Activated effector memory CD4-positive, alpha-beta T cell treated with Interleukin-2 at 50 U/mL for 16 hours (primary cell): ENCODE measurements at places on chromosomes 2 and 18.

DNA sequence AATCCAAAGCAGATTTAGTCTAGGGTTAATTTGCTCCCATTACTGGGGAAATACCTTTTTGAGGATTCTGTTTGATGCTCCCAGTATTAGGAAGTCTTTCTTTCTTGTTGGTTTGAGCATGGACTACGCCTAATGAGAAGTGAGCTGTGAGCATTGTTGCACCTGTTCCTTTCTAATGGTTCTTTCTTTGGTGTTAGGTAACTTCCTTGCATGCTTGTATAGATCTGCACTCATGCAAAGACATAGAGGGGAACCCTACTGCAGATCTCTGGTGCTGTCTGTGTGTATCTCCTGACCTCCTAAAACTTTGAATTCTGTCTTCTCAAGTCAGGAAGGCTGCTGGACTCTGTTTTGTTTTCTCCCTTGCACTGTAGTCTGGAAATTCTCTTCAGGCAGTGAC, 12.8 kb upstream of the TDRD15 start:
- DNase-seq: no peak

- DNase-seq: peak; percentile 54
Observed at GRCh38 chr2:44955593-44956392, 14.3 kb downstream of the SIX3 start.

- peak; percentile 27 for DNase-seq
Observed at GRCh38 chr18:48540251-48541025, 1.6 kb downstream of the CTIF start.

- no peak for DNase-seq
Observed at GRCh38 chr2:48508461-48509124, 21.4 kb upstream of the STON1 start.

GRCh38 chr2:114046373-114046772, 156.5 kb downstream of the ACTR3 start:
- DNase-seq: no peak

DNA sequence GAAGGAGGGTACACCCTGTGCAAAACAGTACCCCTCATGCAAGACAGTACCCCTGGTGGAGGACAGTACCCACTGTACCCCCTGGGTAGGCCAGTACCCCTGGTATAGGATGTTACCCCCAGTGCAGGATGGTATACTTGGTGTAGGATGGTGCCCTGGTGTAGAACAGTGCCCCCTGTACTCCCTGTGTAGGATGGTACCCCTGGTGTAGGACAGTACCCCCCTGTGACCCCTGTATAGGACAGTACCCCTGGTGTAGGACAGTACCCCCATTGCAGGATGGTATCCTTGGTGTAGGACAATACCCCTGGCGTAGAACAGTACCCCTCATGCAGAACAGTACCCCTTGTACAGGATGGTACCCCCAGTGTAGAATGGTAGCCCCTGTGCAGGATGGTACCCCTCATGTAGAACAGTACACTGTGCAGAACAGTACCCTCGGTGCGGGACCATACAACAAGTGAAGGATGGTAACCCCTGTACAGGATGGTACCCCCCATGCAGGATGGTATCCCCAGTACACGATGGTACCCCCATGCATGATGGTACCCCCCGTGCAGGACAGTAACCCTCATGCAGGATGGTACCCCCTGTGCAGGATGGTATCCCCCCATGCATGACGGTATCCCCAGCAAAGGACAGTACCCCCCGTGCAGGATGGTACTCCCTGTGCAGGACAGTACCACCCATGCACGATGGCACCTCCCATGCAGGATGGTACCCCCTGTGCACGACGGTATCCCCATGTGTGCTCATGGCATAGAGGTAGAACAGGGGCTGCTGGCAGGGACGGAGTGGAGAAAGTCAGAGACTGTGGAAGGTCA, 248.0 kb downstream of the DCDC2C start:
- DNase-seq: no peak

- no peak for DNase-seq
Observed at GRCh38 chr2:238187618-238188548, 15.6 kb downstream of the ILKAP start.

DNA sequence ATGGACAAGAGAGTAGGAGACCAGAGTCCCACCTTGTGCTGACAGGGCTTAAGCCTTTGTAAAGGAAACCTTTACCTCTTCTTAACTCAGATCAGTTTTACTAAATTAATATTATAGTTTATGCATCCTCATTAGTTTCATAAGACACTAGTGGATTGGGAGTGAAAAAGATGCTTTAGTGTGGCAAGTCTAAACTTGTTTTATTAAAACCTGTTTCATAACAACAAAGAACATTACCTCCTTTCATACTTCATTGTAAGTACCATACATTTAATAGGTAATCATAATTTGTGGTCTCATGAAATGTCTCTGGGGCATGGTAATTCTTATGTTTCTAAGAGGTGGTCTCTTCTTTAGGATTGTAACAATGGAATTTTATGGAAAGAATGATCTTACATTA, 63.4 kb downstream of the PIKFYVE start:
- no peak for DNase-seq

DNA sequence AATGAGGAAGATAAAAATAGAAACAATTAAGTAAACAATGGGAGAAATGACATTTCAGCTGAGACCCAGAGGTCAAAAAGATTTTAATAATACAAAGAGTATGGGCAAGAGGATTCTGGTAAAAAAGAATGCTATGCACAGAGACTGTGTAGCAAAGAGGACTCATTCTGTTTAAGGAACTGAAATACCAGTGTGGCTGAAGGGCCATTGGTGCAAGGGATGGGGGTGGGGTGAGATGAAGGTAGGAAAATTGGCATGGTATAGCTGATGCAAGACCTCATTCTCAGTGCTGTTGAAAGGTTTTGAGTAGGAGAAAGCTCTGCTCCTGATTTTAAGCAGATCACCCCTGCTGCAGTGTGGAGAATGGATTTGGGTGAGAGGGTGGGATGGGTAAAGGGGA, 10.8 kb downstream of the GALNT1 start:
- no peak for DNase-seq

DNA sequence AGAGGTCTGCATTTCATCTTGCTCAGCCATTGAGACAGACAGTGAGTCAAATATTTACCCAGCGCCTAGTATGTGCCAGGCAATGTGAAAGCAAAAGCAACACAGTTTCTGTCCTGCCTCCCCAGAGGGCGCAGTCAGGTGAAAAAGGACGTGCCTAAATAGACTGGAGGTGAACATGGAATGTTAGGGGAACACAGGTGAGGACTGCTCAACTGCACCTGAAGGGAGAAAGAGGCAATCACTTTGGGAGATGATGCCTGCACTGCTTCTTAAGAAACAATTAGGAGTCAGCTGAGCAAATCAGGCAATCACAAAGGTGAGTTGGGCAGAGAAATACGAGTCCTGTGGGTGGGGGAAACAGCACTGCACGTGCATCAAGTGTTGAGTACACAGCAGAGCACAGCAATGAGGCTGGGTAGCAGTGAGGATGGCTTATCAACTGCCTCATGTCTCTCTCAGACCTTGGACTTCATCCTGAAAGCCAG, 218.3 kb upstream of the SMAD7 start:
- DNase-seq: peak; percentile 10

DNA sequence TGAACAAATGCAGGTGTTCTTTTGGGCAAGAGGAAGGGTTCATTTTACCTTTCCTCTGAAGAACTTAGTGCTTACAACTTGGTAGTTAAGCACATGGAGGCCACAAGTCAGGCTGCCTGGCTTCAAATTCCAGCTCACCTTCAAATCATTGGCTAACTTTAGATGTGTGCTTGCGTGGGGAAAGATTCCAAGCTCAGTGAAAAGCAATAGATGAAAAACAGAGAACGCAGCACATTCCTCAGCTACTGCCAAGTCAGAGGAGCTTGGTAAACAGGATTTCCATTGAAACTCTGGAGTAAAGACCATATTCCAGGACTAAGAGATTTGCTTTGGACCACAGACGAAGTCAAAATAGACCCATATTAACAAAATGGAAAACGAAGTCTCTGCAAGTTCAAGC, 96.3 kb upstream of the ASB18 start:
- DNase-seq: no peak

GRCh38 chr2:237900891-237901831, 41.7 kb downstream of the RAMP1 start:
- DNase-seq: no peak

DNA sequence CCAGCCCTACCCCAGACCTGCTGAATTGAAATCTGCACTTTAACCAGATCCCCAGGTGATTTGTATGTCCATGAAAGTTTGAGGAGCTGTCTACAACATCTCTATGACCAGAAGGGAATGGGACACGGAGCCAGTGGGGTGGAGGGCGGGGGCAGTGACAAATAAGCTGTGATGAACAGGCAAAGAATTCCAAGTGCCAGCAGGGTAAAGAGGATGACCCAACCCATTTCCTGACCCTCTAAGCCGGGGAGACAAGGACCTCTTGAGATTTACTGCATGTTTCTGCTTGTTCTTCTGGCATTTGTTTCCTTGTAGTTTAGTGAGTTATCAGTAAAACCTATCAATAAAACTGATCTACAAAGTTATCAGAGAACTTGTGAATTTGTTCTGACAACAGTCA, 8.7 kb downstream of the TET3 start:
- no peak for DNase-seq

- no peak for DNase-seq
Observed at GRCh38 chr2:124704071-124704925, 679.2 kb downstream of the CNTNAP5 start.

DNA sequence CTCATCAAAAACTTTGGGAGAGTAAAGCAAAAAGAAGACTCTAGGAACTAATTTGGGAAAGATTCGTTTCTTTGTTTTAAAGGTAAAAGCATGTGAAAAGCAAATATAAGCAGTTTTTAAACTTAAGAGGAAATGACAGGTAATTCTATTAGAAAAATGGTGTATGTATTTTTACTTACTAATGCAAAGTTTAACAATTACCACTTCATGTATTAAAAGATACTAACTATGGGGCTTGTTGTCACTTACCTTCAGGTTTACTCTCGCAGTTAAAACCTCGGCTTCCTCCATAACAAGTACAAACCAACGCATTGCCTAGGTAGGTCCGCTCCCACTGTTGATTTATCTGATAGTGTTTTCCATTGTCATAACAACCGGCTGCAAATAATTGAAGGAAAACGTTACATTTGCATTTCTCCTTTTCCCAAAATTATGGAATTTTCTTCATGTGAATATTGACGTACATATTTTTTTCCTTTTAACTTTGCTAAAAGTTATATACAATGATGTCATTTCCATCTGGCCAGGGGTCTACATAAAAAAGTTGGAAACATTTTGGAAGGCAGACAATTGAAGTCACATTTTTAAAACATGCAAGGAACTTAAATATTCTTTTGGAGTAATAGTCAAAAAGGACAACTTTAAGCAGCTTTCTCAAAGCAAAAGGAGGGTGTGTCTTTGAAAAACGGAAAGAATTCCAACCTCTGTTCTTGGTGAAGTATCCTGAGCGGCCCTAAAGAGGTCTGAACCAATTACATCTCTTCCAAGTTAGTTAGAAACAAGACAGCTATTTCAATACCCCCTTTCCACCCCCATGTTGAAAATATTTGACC, 1.2 kb downstream of the FN1 start:
- no peak for DNase-seq

DNA sequence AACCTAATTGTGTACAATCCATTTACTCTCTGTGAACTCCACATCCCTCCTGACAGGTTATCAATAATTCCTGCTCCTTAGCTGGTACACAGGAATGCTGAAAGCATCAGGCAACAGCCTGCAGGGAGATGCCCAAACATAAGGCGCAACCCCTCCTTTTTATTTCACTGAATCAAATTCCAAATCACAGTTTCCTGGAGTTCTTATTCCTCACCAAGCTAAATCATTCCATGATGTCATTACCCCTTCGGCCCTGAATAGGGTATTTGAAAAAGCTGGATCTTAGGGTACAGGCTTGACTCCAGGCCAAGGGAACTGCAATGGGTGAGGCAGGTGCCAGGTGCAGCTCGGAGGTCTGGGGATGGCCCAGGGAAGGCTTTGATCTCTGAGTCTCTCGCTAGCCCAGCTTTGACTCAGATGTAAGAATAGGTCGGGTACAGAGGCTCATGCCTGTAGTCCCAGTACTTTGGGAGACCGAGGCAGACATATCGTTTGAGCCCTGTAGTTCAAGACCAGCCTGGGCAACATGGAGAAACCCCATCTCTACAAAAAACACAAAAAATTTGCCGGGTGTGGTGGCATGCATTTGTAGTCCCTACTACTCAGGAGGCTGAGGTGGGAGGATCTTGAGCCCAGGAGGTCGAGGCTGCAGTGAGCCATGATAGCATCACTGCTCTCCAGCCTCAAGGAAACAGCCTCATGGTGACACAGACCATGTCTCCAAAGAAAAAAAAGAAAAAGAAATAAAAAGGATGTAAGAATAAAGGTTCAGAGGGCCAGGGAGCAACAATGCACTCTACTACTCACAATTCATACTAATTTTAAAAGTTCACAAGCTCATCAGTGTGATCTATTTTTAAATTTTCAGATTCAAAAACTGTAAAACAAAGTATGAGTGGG, 6.8 kb downstream of the FHL2 start:
- no peak for DNase-seq

DNA sequence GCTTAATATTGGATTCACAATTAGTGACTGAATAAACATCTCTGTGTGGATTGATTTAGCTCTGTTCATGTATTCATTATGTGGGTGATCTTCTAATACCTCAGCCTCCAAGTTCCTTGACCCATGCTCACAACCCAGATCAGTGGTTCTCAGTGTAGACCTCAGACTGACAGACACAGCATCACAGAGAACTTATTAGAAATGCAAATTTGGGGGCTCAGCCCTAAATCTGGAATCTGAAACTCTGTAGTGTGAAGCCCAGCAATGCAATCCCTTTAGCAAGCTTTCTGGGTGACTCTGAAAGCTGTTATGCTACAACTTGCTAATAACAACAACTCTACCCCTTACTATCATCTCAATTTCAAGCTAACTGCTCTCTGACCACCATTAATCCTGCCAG, 273.1 kb upstream of the FANCL start:
- DNase-seq: no peak

GRCh38 chr18:25831301-25831701, 259.1 kb downstream of the SS18 start:
- DNase-seq: no peak

DNA sequence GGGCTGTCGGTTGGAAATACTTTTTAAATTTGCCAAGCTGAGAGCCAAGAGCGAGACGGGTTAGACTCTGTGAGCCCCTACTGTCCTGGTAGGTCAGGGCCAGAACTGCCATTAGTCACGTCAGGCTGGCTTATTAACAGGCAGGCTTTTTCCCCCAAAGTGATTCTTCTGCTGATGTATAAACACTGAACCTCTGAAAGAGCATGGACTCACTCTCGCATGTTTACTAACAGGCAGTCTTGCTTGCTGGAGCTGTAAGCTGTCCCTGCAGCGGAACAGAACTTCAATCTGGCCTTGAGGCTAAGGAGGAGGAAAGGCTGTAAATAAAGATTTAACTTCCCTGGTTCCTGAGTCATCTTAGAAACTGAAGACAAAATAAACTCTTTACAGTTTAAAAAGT, 288.4 kb downstream of the PIEZO2 start:
- no peak for DNase-seq

GRCh38 chr2:218648787-218649100, 10.7 kb downstream of the ZNF142 start:
- no peak for DNase-seq

GRCh38 chr2:74862020-74862964, 28.4 kb downstream of the HK2 start:
- DNase-seq: no peak
